ENCODE measurements at places on chromosomes 2 and 18.

GRCh38 chr2:45543257-45543656, 67.8 kb downstream of the SRBD1 start:
- DNase-seq, result no peak

DNA sequence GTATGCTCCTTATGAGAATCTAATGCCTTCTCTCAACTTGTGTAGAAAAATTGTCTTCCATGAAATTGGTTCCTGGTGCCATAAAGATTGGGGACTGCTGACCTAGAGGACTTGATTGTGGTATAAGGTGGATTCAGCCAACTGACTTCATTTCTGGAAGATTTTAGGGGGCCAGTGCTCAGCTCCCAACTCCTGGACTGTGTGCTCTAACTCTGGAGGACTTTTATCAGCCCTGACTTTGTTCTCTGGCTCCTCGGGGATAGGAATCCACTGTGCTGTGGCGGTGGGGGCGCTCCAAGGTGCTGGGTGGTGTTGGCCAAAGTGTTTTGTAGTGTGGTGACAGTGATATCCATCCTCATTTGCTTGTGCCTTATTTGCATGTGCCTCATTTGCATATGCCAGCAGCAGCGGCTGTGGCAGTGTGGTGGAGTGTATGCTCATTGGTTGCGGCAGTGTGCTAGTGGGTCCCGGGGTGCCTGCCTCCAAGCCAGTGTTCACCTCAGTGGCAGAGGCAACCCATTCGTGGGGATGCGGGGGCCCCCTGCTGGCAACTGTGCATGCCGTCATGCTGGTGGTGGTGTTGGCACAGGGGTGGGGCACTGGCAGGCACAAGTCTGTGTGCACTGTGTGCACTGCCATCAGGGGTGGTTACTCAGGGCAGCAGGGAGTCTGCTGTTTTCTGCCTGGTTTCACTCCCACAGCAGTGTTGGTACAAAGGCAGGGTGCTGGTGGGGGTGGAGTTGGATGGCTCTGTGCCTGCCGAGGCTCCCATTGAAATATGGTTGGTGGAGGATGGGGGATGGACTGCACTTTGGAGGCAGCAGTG, 19.6 kb downstream of the EHBP1 start:
- peak; percentile 32 for DNase-seq

DNA sequence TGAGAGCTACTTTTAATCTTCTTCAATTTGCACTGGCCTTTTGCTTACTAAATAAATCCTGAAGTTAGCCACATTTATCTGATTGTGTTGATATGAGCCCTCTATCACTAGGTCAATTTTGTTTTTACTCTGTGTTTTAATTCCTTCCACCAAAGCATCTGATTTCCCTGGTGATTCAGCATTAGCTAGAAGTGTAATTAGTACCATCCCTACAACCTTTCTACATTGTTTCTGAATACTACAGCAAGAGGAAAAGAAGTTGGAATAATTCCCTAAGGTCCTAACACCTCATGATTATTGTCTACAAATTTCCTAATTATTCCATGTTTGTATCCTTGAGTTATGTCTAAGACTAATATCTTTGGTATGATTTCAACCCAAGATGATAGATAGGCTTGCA, 1093.6 kb downstream of the SUCLG1 start:
- DNase-seq, result no peak

- no peak for DNase-seq
Observed at GRCh38 chr18:29397536-29397935, 1220.6 kb upstream of the CDH2 start.

GRCh38 chr2:169925968-169926367, 98.7 kb downstream of the UBR3 start:
- DNase-seq, result no peak

GRCh38 chr2:64359171-64359891, 94.6 kb upstream of the LGALSL start:
- no peak for DNase-seq

GRCh38 chr2:219828127-219828526, 200.7 kb downstream of the SLC4A3 start:
- no peak for DNase-seq

GRCh38 chr2:182090486-182090885, 104.8 kb downstream of the PPP1R1C start:
- DNase-seq, result no peak

DNA sequence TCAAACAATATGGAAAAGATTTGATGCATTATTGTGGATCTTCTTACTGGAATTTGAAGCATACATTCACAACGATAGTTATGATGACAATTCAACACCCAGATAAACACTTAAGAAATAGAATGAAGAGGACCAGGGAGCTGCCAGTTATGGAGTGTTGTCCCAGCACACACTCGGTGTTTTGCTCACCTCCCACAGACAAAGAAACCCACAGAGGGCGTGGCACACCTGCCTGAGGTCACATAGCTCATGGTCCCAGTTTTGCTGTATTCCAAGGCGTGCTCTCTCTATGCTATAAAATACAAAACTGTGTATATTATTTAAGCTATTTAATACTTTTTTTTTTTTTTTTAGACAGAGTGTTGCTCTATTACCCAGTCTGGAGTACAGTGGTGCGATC, 31.1 kb downstream of the EFR3B start:
- DNase-seq, result no peak

- peak; percentile 80 for DNase-seq
Observed at GRCh38 chr2:70083344-70084156, 3.7 kb upstream of the PCBP1 start.

- no peak for DNase-seq
Observed at GRCh38 chr2:26917135-26917836, 53.2 kb upstream of the MAPRE3 start.

DNA sequence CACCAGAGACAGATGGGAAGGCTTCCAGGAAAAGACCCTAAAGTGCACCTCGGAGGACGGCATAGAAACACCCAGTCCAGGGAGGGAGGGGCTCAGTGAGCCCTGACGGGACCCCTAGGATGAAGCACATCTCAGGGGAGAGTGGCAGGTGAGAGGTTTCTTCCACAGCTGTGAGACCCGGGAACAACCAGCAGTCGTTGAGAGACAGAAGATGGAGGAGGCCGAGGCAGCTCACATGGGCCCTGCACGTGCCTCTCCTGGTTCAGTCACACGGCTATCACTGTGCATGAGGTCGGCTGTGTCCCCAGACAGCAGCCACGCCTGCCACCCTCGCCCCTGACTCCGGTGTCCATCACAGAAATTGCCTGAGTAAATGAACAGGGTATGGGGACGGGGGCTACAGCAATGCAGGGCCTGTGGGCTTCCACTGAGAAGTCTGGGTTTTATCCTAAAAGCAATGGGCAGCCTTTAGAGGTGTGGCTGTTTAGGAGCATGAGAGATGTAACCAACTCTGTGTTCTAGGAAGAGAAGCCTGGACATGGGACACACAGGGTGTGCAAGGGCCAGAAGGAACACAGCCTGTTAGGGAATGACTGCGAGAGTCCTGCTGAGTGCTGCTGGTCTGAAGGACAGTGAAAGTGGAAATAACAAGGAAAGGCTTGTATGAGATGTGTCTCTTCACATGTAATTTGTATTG, 102.0 kb downstream of the TMEM18 start:
- no peak for DNase-seq

- no peak for DNase-seq
Observed at GRCh38 chr18:3872641-3873040, 422.7 kb downstream of the TGIF1 start.

GRCh38 chr2:166841152-166841551, 47.1 kb upstream of the XIRP2 start:
- DNase-seq, result no peak

DNA sequence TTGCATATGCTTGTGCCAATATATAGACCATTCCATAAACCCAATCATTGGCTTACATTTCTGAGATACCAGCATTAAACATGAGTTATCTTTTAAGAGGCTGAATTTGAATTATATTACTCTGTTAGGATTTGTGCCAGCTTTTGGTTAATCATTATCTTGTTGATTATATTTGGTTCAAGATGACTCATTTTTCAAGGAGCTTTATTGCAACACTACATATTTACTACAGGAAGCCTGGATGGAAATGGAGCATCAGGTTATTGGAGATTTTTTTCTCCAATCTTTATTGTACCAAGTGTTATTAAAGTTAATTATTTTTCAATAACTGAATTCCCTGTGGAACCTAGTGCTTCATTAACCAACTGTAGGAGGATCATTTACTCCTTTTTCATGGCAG, 26.4 kb downstream of the EML4 start:
- no peak for DNase-seq

- DNase-seq, result no peak
Observed at GRCh38 chr2:176027806-176028205, 25.7 kb upstream of the LNPK start.

GRCh38 chr2:3472966-3473365, 46.4 kb downstream of the ADI1 start:
- DNase-seq, result no peak

DNA sequence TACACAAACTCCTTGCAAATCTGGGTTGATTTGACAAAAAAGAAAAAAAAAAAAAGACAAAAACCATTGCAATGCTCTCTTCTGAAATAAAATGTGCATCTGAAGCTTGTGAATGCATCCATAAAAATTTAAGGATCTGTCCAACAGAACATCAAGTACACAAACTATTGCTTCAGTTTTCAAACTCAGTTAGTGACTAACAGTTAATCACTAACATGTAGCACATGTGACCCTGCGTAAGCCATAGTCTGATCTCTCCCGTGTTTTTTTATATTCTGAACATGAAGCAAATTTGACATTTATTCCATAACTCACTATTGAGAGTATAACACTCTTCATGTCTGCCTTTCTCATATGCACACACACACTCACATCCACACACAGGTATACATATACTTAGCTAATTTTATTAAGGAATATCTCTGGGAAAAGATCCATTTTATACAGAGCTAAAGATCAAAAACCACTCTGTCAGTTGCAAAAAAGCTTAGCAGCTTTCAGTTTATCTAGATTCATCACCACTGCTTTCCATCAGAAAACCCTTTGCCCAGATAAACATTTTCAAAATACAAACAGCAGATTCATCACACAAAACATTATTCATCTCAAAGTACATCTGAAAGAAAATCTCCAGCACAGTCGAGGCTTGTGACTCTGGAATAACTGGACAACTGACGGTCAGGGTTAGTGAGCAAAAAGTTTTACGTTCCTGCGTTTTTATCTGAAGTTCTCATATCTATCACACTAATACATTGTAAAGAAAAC, 1000.4 kb upstream of the ACVR2A start:
- DNase-seq, result no peak

DNA sequence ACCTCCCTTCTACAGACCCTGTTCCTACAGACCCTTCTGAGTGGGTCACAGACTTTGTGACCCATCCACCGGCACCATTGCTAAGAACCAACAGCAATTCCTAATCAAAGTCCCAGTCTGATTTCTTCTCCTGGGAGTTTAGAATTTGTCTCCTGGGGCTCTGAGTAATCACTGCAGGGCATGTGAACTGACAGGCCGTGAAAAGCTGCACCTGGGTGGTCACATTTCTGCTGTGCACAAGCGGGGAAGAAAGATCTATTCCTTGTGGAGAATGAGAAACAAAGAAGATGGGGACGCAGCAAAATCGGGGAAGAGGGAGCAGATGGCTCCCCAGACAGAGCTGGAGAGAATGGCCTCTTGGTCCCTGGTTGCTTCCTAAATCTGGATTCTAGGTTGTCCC, 151.0 kb downstream of the ARL4C start:
- no peak for DNase-seq

DNA sequence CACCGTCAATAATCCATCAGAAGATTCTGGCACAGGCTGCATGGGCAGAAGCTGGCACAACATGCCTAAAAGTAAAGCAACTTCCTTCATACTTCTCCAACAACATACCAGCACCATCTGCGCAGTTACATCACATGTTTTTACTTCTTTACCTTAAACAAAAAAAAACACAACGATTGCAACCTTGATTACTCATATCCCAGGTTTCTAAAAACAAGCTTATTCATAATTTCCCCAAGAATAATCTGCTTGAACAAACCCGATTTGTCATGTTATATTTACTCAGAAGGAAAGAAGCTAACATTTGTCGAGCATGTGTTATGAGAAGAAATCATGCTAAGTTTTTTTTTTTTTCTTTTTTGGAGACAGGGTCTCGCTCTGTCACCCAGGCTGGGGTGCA, 54.7 kb downstream of the THADA start:
- DNase-seq, result no peak

- DNase-seq, result no peak
Observed at GRCh38 chr2:119592436-119592835, 48.2 kb downstream of the CFAP221 start.

DNA sequence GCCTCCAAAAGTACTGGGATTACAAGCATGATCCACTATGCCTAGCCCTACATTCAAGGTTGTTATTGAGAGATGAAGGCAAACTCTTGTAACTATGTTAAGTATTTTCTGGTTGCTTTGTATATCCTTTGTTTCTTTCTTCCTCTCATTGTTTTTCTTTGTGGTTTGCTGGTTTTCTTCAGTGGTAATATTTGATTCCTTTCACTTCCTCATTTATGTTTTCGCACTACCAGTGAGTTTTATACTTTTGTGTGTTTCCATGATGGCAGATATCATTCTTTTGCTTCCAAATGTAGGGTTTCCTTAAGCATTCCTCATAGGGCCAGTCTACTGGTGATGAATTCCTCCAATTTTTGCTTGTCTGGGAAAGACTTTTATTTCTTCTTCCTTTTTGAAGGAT, 90.2 kb downstream of the NCK2 start:
- peak; percentile 28 for DNase-seq

GRCh38 chr2:113134717-113135116, 7.3 kb downstream of the IL1RN start:
- DNase-seq, result no peak

DNA sequence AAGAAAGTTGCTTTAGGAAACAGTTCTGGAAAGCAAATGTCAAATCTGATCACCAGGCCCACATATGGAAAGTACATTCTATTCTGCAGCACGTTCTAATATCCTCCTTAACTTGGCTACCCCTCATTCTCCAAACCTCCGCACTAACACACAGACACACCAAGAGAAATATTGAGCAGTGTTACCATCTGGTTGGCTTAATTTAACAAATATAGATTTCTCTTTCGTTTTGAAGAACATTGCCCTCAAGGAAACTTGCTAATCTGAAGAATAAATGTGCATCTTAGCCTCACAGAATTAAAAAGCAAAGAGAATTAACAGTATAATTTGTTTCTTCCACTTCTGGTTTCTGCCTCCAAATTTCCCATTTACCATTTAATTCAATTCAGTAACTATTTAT, 72.8 kb upstream of the TTC39C start:
- no peak for DNase-seq

- DNase-seq, result no peak
Observed at GRCh38 chr2:142952793-142953494, 75.5 kb downstream of the KYNU start.

- no peak for DNase-seq
Observed at GRCh38 chr18:46257366-46257765, 153.2 kb downstream of the HAUS1 start.
